ENCODE measurements at places on chromosomes 3 and 15.

GRCh38 chr3:183845608-183846288 lies 20.4 kb upstream of the MAP6D1 start:
- DNase-seq: no peak

DNA sequence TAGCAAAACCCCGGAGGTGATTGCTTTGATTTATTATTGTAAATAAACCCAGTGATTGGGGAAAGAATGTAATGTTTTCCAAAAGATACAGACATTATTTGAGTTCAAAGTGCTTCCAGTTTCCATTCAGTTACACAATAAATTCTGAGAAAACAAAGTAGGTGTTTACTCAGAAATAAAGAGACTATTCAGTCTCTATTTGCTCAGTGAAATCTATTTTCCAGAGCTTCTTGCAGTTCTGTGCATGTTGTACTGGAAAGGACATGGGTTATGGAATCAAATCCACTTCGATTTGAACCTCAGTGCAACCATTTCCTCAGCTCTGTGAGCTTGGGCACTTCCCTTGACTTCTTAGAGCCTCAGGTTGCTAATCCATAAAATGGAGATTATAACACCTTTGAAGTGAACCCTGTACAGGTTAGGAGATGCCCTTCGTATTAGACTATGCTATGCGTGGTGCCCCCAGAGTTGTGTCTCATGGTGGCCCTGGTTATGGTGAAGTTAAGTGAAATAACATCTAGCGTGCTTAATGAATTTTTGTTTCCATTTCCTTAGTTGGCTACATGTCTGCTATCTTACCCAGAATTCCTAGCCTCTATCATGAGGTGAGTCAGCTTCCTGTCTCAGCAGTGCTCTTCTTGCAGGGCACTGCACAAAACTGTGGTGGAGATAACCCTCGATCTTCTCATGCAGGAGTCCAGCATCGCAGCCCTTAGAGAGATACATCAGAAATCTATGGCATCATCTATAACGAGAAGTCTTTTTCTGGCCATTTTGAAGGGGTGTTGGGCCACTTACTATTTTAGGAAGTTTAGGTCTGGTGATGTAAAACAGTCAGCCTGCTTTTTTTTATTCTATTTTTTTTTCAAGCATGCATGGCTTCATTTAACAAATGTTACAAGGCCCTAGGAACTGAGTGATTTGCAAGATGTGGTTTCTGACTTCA lies 97.7 kb downstream of the RPL39L start:
- peak; percentile 58 for DNase-seq

DNA sequence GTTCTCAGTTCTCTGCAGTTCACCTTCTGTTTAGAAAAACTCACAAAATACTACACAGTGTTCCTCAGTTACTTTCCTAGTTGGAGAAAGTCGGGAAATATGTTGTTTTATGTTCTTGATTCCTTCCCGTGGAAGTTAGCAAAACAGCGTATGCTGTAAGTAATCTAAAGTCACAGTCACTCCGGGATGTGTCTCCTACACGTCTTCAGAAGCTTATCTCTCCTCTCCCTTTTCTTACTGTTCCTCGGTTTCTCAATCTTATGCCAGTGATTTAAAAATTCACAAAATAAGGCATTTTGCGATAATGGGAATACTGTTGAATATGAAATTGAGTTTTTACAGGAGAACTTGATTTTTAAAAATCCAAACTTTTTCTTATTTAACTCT lies 1.7 kb downstream of the HEG1 start:
- no peak for DNase-seq

GRCh38 chr3:186162221-186162620 lies 53.3 kb upstream of the ETV5 start:
- no peak for DNase-seq

GRCh38 chr3:141860766-141861513 lies 15.5 kb upstream of the ATP1B3 start:
- no peak for DNase-seq

GRCh38 chr3:73409138-73409763 lies 215.5 kb downstream of the PDZRN3 start:
- no peak for DNase-seq

DNA sequence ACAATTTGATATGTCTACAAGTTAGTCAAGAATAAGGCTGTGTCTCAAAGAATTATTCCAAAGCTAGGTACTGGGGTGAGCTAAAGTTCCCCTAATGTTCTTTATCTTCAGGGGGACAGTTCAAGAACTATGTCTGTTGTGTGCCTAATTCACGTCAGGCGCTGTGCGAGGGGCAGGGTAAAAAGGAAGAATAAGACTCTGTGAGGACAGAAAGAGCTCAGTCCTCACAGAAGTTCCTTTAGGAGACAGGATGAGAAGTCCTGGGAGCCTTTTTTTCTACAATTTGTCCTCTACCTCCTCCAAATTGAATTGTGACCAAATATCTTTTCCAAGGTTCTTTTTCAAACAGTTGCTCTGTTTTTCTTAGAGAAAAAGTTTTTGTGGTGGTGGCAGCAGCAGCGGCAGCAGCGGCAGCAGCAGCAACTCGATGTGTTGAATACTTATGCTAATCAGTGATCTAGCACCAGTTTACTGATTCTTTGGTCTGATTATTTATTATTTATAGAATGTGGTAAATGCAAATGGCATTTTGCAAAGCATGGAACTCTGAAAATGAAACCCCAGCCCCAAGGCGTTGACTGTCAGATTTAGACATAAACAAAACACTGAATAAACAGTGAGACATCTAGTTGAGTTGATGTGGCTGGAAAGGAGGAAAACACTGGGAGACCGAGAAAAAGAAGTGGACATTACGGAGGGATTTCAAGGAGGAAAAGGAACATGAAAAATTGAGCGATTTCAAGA lies 88.6 kb downstream of the GTPBP8 start:
- DNase-seq: no peak

- no peak for DNase-seq
Observed at GRCh38 chr3:102053375-102053989, 204.2 kb downstream of the NFKBIZ start.

DNA sequence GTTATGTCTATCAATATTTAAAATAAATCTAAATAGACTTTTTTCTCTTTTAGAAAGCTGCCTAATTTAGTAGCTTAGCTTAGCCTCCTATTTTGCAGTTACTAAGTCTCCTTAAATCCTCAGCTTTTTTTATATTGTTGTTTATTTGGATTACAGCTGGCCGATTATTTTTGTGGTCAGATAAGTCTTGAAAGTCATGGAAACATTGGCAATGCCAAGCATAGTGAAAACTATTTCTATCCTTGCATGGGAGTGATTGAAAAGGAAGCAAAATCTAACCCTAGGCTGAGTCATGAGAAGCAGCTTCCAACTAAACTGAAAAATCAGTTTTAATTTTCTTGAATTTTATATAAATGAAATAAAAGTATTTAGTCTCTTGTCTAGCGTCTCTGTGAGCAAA lies 1063.0 kb upstream of the GBE1 start:
- DNase-seq: no peak

DNA sequence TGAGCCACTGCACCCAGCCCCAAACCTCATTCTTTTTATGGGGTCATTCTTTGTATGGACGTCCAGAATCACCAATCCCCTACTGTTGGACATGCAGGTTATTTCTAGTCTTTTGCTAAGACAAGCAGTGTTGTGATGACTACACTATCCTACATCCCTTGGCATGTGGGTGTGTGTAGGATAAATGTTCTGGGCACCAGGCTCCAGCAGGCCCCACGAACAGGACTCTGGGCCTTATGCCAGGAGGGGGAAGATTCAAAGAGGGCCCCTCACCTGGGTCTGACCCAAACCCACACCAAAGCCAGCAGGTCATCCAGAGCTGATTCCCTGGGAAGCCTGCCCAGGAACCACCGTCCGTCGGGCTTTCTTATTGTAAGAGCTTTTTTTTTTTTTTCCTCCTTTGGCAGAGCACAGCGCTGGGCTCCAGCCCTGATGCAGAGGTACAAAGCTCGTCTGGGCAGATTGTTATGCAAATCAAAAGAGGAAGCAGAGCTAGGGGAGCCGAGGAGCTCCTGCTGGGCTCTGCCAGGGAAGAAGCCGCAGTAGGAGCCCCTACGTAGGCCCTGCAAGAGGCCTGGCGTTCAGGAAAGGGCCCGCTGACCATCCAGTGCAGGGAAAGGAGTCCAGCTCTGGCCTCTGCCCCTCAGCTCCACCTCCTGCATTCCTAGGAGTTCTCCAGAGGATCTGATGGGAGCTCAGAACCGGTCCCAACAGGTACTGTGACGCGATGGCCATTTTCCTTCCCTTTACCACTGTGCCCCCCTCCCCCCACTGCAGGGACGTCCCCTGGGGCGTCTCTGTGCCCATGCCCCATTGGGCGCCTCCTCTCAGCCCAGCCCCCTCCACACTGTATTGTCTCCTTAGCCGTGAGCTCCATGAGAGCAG lies 29.0 kb upstream of the FURIN start:
- DNase-seq: peak; percentile 17

DNA sequence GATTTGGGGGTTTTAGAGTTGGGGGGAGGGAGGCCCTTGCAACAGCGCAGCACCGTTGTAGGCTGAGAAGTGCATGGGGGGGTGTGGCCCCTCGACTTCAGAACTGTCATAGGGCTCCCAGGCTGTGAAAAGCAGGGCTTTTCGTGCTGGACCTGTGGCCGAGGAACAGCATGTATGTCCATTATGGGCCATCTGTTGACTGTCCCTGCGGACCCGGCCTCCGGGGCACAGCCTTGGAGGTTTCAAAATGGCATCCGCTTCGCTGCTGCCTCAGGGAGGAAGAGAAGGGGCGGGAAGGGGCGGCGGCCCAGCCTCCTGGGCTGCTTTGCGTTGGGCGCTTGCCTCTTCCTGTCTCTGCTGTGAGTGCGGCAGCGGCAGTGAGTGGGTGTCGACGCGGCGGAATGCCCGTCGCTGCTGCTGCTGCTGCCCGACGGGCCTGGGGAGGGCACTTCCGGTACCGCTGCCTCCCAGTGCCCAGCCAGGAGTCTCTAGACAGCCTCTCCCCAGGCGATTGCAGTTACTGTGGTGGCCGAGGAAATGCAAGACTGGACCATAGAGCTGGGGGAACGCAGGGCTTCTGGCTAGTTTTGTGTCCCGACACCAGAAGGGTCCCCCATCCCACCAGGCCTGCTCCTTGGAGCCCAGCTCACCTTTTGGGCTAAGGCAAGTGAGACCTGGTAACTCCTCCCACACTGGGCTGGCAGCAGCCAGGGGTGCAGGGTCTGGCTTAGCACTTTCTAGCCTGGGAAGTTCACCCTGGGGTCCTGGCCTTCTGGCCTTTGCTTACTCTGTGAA lies 1.9 kb downstream of the GNAI2 start:
- peak; percentile 82 for DNase-seq

GRCh38 chr3:124230432-124230831 lies 238.5 kb upstream of the ROPN1 start:
- DNase-seq: no peak

DNA sequence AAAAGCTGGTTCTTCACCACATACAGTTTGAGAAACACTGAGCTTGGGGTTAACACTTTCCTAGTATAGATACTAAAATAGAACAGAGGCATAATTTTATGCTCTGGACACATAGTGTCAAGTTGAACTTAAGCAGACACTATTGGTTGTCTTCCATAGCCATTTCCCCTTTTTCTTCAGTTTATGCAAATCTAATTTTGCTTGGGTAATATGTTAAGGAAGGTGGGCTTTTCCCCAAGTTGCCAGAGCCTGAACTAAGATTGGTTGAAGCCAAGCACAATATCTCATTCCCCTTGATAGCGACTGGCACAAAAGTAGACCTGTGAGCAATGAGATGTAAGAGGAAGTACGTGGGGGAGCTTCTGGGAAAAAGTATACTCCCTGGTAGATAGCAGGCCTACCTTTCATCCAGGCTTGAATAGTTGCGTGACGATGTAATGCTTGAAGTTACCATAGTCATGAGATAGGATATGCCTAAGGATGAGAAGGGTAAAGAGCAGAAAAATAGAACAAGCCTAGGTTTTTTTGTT lies 4.5 kb upstream of the POPDC2 start:
- no peak for DNase-seq

GRCh38 chr3:70306736-70307135 lies 5.7 kb downstream of the MDFIC2 start:
- no peak for DNase-seq

- DNase-seq: no peak
Observed at GRCh38 chr15:66138096-66138783, 115.3 kb downstream of the MEGF11 start.

DNA sequence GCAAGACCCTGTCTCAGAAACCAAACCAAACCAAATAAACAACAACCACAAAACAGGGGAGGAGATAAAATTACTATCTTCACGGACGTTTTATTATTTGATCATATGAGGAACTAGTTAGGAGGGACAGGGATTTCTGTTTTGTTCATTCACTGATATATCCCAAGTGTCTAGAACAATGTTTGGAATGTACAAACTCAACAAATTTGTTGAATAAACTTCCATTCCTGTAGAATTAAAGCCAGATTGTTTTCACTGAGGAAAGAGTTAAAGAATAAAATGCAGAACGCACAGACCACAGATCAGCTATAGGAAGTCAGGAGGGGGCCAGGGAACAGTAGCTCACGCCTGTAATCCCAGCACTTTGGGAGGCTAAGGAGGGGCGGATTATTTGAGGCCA lies 6.5 kb upstream of the STRC start:
- no peak for DNase-seq

GRCh38 chr3:81300324-81300927 lies 461.0 kb downstream of the GBE1 start:
- no peak for DNase-seq

GRCh38 chr3:49016414-49017228 lies 1.8 kb downstream of the DALRD3 start:
- no peak for DNase-seq

GRCh38 chr3:170643831-170644230 lies 58.0 kb upstream of the SLC7A14 start:
- DNase-seq: no peak
